ENCODE measurements at places on chromosomes 3 and 15.

DNA sequence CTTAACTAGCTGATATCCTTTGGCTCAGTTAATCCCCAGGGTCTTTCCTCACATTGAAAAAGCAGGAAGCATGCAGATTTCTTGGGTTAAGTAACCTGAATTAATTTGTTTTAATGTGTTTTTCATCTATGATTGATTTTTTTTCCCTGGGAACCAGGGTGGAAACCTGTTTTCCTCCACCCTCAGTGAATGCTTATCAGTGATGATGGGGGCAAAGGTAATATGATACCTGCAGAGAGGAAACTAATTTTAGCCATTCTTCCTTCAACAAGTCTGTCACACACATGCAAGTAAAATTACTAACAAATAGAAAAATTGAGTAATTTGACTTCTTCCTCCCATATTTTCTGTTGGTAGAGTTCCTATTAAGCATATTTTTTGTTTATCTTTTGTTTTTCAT, 5.9 kb downstream of the CASR start:
- no peak for DNase-seq

DNA sequence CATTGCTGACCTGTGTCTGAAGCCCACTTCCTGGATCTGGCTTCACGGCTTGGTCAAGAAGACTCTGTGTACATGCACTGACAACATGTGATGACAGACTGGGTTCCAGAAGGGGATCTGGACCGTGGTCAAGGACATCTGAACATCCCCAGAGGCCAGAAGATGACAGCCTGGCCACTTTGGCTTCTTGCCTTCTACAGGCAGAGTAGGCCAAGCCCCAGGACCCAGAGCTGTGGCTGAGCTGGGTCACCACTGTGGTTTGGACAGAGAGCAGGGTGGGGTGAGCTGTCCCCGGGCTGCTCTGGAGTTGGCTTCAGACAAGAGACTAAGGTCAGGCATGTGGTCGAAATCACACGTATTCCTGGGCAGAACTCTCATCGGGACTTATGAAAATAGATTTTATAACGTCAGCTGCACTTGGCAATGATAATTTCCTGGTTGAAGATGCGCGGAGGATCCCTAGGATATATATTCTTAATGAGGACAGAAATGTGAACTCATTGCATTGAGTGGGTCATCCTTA, 114.1 kb upstream of the FRMD4B start:
- no peak for DNase-seq

- no peak for DNase-seq
Observed at GRCh38 chr3:70138606-70139005, 139.1 kb downstream of the SAMMSON start.

DNA sequence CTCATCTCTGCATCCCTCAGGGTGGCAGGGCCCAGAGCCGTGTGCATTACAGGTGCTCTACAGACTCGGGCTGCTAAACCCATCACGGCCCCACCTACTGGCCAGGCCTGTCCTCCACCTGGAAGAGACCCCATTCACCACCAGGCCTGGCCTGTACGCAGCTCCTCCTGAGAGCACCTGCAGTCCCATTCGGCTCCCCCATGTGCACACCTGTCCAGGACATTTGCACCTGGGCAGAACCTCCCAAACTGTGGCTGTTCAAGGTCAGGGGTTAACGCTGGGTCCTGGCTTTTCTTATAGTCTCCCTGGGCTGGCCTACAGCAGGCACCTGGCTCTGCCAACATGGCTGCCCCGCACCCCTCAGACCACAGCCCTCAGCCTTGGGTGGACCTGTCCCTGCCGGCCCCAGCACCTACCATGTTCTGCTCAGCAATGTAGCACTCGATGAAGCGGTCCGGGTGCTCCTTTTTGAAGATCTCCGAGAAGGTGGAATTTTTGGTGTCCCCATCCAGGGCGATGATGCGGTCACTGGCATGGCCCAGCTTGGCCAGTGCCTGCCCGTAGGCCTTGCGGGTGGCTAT, 25.7 kb downstream of the TKT start:
- DNase-seq, result no peak

DNA sequence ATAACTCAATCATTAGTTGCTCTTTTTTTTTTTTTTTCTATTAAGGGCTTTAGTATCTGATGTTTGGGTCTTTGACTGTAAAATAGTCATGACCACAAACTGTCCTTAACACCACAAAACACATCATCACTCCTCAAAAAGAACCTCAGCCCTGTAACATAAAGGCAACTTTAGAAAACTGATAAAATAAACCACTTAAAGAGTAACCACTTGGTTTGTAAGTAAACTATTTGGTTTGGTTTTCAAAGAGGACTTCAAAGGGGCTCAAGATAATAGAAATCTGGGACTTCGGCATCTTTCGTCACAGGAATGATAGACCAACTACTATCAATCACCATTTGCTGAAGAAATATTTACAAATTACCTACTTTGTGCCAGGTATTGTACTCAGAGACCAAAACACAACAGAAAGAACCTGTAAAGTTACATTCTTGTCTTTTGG, 167.8 kb downstream of the FOXP1 start:
- DNase-seq, result no peak

GRCh38 chr15:91926908-91927270, 73.4 kb downstream of the SLCO3A1 start:
- no peak for DNase-seq

- DNase-seq, result no peak
Observed at GRCh38 chr3:188926741-188927511, 244.8 kb upstream of the TPRG1 start.

DNA sequence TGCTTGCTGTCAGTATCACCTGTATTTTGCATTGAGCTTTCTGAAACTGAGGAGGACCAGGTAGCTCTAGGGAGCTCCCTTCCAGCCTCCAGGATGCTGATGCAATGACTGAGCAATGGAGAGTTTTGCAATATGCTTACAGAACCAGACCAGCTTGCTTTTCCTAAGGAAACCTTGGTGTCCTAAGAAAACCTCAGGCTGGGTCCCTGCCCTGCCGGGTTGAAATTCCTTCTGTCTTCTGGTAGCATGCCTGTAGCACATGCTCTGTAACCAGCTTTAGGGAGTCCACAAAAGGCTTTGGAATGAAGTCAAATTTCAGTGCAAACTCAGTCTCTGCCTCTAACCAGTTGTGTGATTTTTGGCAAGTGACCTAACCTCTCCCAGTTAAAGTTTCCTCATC, 65.8 kb upstream of the GSK3B start:
- DNase-seq, result no peak

DNA sequence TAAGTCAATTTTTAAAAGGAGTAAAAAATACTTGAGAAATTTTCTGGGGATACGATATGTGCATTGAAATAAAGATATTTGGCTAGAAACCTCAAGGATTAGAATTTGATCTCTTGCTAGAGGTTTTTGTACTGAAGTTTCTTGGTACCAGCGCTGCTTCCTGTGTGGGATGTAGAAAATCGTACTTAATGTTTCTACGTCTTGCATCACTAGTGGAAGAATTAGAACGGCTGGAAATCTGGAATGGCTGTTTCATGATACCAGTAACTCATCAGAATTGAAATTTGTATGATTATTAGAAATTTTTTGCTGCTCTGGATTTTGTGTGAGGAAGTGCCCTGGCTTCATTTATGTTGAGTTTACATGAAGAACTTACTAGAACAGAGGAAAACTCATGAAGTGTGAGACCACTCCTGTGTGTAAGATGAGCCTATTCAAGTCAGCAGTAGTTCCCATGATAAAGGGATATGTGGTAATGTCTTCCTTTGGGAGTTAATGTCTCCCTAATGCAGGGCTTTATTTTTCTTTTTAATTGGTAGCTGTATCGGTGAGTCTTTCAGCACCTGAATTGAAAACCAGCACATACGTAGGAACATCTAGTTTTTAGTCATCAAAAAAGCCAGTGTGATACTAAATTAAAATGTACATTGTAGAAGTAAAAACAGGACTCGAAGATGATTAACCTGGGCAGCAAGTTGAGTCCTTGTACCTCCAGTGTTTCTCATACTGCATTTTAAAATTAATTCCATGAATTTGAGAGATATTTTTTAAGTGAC, 3.2 kb downstream of the KBTBD8 start:
- no peak for DNase-seq

GRCh38 chr15:33844597-33844996, 123.7 kb upstream of the CHRM5 start:
- DNase-seq, result no peak

DNA sequence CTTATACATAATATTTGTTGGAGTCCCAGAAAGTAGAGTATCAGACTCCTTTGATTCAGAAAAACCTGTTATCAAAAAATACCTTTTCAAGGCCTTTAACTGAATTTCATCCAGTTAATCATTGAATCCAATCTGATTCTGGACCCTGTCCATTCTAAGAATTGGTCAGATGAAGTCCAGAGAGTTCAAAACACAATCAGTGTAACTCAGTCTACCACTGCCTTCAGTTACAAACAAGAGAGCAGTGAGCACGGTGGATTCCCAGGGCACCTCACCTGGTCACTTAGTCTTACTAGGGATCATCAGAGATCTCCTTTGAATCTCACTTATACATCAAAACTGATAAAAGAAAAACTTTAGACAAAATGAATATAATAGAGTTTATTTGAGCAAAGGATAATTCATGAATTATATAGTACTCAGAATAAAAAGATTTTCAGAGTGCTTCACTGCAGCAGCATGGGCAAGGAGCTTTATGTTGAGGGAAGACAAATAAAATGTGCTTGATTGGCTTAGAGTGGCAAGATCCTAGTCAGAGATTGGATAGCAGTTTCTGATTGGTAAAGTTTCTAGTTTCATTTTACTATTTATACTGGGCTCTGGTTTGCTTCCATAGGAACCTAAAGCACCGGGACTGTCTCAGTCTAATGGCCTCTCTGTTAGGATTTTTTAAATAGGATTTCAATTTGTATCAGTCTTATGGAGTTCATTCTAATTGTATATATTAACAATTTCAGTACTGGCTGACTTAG, 474.9 kb upstream of the GOLIM4 start:
- no peak for DNase-seq

GRCh38 chr3:44984335-44984734, 8.3 kb downstream of the EXOSC7 start:
- DNase-seq, result no peak
